ENCODE measurements at places on chromosomes 3 and 15.

DNA sequence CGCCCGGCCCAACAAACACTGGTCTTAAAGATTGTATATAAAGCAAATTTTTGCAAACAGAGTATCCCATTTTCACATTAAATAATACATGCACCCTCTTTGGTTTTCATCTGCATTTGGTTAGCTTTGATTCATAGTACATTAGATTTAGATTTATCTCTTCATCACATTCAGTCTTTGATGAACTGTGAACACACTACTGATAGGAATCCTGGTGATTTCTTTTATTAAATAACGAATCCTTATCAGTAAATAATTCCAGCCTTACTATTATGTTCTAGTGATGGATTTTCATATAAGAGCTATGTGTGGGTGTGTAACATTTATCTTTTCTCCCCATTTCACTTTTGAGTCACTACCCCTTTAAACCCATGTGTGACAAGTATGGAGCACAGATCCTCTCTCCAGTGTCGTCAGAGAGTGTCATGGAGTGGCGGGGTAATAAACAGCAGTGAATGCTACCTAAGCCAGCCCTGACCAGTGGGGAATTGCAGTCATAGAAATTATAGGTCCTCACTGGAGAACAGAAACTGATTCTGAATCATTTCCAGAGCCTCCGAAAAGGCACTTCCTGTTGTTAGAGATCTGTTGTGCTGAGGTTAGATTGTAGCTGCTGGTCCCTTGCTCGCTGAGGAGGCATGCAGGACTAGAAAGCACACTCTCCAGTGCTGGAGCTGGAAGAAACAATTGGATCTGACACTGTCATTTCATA lies 22.0 kb downstream of the SLC7A14 start:
- DNase-seq = peak; percentile 17

DNA sequence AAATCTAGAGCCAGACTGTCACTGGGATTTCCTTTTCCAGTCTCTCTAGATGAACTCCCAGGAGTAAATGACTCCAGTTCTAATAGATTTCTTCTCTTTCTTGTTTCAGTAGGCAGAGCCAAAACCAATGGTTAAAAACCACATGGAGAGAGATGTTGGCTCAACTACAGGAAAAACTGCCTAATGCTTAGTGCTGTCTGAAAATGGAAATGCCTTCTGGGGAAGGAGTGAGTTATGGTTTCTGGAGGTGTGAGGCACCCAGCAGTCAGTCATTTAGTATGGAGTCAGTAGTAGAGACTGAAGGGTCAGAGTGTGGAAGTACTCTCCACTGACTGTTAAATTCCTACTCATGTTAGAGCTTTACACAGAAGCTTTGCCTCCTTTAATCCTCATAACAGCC lies 136.7 kb downstream of the CCNL1 start:
- no peak for DNase-seq

DNA sequence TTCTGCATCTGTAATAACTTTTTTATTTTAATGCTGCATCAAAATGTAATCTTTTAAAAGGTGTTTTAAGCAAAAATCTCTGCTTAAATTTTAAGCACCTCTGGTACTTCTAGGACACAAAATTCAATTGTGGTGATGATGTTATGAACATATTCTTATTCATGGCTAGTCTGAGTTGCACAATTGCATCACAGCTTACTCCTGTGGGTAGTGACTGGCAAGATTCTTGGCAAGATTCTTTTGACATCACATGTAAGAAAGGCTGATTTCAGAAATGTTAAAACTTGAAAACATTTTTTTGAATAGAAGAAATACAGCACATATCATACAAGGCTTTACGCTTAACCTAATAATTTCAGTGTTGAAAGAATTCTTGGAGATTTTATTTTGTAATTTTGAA lies 35.7 kb downstream of the IQCH start:
- no peak for DNase-seq

- no peak for DNase-seq
Observed at GRCh38 chr3:129429080-129429451, 630 bp upstream of the EFCAB12 start.

DNA sequence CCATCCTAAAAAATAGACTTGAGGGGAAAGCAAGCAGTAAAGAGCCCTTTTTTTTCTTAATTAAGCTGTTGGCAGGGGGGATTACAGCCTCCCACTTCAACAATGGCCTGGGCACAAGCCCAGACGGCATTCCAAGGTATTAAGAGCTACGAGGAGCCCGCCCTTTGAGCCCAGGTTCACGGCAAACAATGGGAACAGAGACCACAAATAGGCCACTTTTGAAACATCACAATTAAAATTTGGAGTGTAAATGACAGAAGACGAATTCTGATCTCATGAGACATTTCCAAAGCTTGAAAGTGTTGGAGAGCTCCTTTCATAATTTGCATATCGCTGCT lies 8.9 kb downstream of the CHSY1 start:
- peak; percentile 42 for DNase-seq

DNA sequence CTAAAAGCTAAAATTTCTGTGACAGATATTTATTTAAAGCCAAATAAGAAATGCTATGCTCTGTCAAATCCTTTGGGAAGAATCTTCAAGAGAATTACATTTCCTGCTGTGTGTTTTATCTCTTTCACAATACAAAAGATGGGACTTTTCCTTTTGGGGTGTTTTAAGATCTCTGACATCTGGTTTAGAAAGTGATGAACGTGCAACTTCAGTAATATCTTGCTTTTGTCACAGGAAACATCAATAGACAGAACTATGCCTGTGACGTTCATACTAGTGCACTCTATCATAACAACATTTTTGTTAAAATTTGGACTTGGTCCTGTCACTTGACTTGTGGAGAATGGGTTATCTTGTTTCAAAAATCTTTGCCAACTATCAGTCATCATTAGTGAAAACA lies 195.7 kb upstream of the KCNMB2 start:
- no peak for DNase-seq

GRCh38 chr3:151075869-151076562 lies 9.4 kb upstream of the MED12L start:
- peak; percentile 38 for DNase-seq

DNA sequence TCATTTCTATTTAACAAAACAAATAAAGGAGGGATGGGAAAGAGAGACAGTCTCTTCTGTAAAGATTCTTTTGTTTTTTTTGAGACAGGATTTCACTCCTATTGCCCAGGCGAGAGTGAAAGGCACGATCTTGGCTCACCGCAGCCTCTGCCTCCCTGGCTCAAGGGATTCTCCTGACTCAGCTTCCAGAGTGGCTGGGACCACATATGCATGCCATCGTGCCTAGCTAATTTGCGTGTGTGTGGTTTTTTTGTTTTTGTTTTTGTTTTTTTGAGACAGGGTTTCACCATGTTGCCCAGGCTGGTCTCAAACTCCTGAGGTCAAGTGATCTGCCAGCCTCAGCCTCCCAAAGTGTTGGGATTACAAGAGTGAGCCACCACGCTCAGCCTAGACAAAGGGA lies 23.3 kb downstream of the STAG1 start:
- DNase-seq = peak; percentile 15

- DNase-seq = no peak
Observed at GRCh38 chr3:113450911-113451310, 9.6 kb upstream of the CFAP44 start.

DNA sequence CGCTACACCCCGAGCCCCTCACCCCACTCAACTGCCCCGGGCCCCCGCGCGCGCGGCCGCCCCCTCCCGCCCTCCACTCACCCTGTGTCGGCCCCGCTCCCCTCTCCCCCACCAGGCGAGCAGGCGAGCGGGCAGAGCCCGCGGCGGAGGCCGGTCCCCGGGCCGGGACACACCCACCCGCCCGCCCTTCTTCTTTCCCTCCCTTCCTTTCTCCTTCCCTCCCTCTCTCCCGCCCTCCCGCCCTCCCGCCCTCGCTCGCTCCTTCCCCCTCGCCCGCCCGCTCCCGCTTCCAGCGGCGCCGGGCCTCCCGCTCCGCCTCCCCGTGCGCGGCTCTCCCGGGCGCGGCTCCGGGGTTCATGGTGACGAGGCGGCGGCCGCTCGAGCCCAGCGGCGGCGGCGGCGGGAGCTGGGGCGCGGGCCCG lies at the start of gene CTDSPL:
TSS of gene CTDSPL (plus strand) at position 261 of the 422 bp plus-strand sequence. CDS start 320 bp downstream, outside the sequence.
- peak; percentile 68 for DNase-seq

GRCh38 chr3:124178531-124178930 lies 186.6 kb upstream of the ROPN1 start:
- no peak for DNase-seq

DNA sequence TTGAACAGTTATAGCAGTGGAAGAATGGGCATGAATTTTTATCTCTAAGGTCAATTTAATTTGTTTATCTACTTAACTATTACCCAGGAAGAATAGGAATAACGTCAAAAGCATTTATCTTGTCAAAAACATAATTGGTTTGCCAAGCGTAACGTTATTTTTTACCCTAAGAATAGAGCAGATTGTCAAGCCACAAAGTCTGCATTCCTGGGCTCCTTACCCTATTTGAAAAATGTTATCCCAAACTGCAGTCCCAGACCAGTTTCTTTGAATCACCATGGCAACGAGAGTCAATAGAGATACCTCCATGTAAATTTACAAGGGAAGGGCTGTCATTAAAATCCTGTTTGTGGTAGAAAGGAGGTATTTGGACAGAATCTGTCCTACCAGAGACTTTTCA lies 61.1 kb downstream of the CPNE4 start:
- DNase-seq = peak; percentile 35

GRCh38 chr3:143421556-143421955 lies 302.0 kb downstream of the CHST2 start:
- DNase-seq = no peak

- peak; percentile 61 for DNase-seq
Observed at GRCh38 chr15:39918688-39919385, 1.2 kb downstream of the GPR176 start.

GRCh38 chr15:63940966-63941620 lies 105.2 kb downstream of the DAPK2 start:
- peak; percentile 38 for DNase-seq

DNA sequence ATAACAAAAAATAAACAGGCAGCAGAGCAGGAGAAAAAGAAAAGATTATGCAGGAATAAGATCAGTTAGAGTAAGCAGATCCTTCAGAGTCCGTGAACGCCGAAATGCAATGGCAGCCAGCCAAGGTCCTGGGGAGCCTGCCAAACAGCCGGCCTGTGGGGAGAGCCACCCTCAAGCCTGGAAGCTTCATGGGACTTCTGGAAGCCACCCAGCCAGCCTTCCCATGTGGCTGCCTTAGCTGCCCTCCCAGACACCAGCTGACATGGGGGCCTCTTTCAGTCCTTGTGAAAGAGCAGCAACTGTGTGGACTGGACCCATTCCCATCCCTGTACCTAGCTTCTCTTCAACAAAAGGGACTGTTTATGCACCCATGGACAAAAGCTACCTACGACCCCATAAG lies 64.9 kb upstream of the RAD18 start:
- DNase-seq = peak; percentile 43

Data from eye (tissue), 1 donor.